Mesothelial cell of epicardium (in vitro differentiated cells): ENCODE measurements at places on chromosomes 6 and 20. TPM values are rescaled to one million over a fixed set of nuclear protein-coding genes. Genes with fewer than 3 reads are reported as not detected.
A peak's percentile ranks its signal among the peaks of the same experiment; 100 is the strongest.

GRCh38 chr6:56347526-56347925 lies 100.1 kb upstream of the COL21A1 start:
- peaks cover 12% of the 10 kb centered on the region for H3K4me1 ChIP-seq
- no peak overlapping the region for H3K4me3 ChIP-seq
- no peaks in the 10 kb centered on the region for H3K27me3 ChIP-seq
- no peak for DNase-seq
- no peak overlapping the region for H3K27ac ChIP-seq

DNA sequence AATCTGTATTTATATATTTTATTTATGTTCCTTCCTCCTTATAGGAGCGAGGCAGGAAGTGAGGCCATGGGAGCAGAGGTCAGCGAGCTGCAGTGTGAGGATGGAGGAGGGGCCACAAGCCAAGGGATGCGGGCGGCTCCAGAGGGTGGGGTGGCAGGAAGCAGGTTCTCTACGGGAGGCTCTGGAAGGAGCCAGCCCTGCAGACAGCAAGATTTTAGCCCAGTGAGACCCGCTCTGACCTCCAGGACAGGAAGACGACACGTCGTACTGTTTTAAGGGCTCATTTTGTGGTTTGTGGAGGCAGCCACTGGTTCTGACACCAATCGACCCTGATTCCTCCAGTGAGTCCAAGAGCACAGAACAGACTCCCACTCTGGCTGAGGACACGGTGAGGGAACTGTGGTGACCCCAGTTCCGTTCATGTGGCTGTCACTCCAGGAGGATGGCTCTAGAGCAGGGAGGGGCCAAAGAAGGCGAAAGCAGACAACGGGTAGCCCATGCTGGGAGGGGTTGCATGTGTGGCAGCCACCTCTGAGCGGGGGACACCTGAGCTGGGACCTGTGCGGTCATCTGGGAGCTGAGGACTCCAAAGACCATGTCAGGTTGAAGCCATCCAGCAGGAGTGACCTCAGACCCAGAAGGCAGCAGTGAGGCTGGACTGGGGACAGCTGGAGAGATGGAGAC lies 100.1 kb upstream of the BHLHE23 start:
- H3K4me3 ChIP-seq: no peak overlapping the region
- no peaks in the 10 kb centered on the region for H3K36me3 ChIP-seq
- no peak overlapping the region for H3K27ac ChIP-seq
- H3K27me3 ChIP-seq: peaks cover 39% of the 10 kb centered on the region
- peaks cover 1% of the 10 kb centered on the region for H3K4me1 ChIP-seq

GRCh38 chr20:46688151-46689081 lies 828 bp downstream of the TP53RK start:
- no peak for DNase-seq
- H3K27ac ChIP-seq: peak overlapping the region; percentile 98
- H3K36me3 ChIP-seq: peaks cover 14% of the 10 kb centered on the region
- H3K4me3 ChIP-seq: peak overlapping the region; percentile 87
- peaks cover 22% of the 10 kb centered on the region for H3K4me1 ChIP-seq

DNA sequence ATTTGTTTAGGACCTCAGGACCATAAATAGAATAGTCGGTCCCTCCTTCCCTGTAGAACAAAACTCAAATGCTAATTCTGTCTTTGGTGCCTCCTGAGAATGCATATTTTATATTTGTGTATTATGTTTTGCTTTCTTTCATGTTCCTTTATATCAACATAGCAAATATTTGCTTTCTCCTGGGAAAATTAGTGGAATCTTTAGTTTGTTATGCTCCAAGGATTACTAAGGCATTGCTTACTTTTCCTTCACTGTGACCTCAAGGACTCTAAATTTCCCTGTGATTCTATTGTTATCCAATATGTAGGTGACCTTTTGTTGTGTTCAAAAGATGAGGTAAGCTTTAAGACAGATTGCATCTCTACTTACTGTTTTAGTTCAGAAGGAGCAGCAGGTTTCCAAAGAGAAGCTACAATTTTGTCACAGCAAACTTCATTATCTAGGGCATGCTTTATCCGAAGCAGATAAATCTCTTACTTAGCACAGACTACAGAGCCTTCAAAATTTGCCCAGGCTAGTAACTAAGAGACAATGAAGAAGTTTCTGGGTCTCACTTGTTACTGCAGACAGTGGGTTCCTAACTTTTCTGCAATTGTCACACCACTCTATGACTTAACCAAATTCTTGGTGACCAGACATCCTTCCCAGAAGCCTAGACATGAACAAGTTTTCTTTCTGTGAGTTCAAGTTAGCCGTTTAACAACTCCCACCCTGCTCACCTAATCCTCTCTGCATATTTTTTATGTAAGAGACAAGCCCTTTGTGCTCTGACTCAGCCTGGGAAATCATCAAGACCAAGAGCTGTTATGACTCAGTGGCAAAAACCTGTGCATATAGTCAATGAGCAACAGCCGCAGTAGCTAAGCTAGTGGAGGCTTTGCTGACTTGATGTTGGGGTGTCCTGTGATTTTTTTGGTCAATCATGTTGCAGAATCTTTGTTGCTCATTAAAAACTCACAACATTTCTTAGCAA lies 378.8 kb downstream of the QKI start:
- peaks cover 5% of the 10 kb centered on the region for H3K4me1 ChIP-seq
- H3K36me3 ChIP-seq: no peaks in the 10 kb centered on the region
- DNase-seq: no peak
- no peak overlapping the region for H3K27ac ChIP-seq
- no peaks in the 10 kb centered on the region for H3K27me3 ChIP-seq

DNA sequence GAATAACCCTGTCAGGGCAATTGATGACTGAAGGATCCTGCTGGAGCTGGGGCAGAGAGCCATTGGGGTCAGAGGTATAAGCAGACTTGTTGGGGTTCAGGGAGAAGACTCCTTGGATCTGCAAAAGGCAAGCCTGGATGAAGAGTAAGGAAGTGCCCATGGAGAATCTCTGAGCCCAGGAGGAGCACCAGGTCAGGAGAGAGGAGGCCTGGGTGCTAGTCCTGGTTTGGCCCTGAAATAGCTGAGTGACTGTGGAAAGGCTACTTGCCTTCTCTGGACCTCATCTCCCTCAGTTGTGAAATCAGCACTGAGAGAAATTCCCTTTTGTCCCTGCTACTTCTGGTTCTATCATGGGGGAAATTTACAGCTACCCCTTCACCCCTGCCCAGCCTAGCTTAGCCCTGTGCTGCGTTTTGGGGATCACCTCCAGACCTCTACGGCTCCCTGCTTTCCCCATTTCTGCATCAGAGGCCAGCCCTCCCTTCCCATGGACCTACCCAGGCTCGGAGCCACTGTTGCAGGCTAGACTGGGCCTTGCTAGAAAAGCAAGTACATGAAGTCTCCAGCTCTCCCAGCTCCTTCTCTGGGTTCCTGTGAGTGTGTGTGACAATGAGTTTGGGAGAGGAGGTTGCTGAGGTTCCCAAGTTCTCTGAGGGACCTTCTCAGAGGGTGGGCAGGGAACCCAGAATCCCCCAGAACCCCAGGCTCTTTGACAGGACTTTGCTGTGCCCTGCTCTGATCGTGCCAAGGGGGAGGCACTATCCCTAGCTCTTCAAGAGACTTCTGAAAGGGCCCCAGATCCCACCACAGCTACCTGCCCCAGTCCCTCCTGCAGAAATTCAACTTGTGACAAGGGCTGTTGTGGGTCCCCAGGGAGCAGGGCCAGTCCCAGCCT lies 2.3 kb upstream of the NCR2 start:
- H3K4me1 ChIP-seq: peaks cover 25% of the 10 kb centered on the region
- H3K4me3 ChIP-seq: no peak overlapping the region
- H3K36me3 ChIP-seq: no peaks in the 10 kb centered on the region

- H3K27ac ChIP-seq: no peak overlapping the region
- H3K4me3 ChIP-seq: no peak overlapping the region
- peaks cover 2% of the 10 kb centered on the region for H3K27me3 ChIP-seq
- no peak for DNase-seq
These were observed 44.6 kb downstream of the TOX2 start for GRCh38 chr20:43959079-43959919.

- H3K4me1 ChIP-seq: peaks cover 8% of the 10 kb centered on the region
- H3K27ac ChIP-seq: no peak overlapping the region
- DNase-seq: no peak
- no peaks in the 10 kb centered on the region for H3K27me3 ChIP-seq
- no peak overlapping the region for H3K4me3 ChIP-seq
These were observed 110.1 kb downstream of the PREP start for GRCh38 chr6:105292689-105293339.

DNA sequence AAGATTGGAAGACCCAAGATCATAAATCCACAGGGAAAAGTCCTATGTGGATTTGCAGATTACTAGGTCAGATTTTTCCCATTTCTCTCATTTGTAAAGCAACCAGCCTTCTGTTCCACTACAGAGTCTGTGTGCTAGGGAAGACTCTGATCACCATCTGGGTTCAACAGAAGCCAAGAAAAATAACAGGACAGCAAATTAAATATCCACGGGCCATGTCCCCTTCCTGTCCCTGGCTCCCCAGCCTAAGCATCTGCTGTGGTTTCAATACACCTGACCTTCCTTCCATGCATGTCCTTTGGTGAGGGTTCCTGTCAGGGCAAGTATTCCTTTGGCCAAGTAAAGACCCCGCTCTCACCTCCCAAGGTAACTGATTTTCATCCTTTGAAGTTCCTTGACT lies 558.8 kb downstream of the KIF16B start:
- H3K36me3 ChIP-seq: peaks cover 1% of the 10 kb centered on the region
- H3K27me3 ChIP-seq: no peaks in the 10 kb centered on the region
- DNase-seq: no peak
- H3K4me1 ChIP-seq: no peaks in the 10 kb centered on the region
- no peak overlapping the region for H3K27ac ChIP-seq
- no peak overlapping the region for H3K4me3 ChIP-seq

The MACROD2 gene
- 10.0 to 11.8 TPM (median 11.2 TPM) in 3 replicates for total RNA-seq

The SMOC2 gene
- 4.4 to 4.9 TPM (median 4.8 TPM) in 3 replicates for total RNA-seq

The RAET1L gene
- not detected in 3 replicates for total RNA-seq
